ENCODE measurements at places on chromosomes 6 and 20.

DNA sequence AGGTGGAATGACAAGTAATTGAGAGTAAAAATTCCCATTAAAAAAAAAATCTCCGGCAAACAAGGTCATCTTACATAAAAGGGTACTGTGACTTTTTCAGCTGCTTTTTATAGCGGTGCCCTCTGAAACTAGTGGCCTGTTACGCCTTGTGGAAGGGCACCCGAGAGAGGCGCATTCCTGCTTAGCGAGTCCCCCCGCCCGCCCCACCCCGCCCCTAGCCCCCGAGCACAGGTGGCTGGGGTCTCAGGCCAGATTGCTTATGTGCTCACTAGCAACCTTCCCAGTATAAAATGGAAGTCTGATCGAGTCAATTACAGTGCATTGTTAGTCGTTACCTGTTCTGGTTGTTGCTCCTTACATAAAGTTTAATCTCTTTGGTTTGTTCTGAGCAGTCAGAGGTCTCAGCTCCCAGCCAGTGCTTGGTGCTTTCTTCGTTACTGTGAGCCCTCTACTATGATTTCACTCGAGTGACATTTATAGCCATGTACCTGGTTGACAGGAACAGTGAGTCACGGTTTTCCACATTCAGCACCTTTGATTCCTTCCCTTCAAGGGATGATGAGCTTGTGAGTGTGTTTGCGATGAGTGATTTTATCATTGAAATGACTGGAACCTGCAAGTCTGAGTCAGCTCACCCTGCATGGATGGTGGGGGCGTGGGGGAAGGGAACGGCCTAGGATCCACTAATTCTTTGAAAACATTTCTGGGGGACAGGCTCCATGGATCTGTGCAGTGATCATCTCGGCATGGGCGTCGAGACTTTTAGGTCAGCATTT is 47.6 kb downstream of the ZDHHC14 start:
- no peak for DNase-seq

DNA sequence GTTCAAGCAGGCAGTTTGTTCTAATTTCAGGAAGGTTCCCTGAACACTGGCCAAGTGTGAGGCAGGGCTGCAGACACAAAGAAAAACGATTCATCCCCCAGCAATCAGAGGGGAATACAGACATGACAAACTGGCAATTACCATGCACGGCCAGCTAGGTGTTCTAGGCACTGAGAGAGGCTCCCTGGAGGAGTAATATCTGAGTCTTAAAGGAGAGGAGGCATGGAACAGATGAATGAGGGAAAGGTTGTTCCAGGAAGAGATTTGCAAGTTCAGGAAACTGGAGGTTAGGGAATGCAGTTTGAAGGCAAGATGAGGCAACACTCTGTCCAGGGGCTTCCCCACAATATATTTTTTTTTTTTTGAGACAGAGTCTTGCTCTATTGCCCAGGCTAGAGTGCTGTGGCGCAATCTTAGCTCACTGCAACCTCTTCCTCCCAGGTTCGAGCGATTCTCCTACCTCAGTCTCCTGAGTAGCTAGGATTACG is 11.1 kb downstream of the RRAGD start:
- DNase-seq = no peak

DNA sequence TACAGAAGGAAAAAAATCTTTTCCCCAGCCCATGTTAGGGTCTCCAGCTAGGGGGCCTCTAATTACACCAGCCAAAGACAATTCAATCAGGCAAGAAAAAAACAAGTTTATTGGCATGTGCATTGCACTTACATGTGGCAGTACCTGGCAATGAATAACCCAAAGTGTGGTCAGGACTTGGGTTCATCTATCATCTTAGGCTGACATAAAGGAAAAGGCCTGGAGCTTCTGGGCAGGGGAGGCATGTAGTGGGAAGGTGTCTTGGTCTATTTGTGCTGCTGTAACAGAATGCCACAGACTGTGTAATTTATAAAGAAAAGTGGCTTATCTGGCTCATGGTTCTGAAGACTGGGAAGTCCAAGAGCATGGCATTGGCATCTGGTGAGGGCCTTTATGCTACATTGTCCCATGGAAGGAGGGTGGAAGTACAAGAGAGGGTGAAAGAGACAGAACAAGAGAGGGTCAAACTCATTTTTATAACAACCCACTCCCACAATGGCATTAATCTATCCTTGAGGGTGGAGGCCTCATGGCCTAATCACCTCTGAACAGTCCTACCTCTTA is 4.4 kb upstream of the PYGB start:
- no peak for DNase-seq

- DNase-seq = no peak
Observed at GRCh38 chr6:78700991-78701390, 166.4 kb upstream of the IRAK1BP1 start.
